ENCODE measurements at places on chromosomes 1 and 21.

DNA sequence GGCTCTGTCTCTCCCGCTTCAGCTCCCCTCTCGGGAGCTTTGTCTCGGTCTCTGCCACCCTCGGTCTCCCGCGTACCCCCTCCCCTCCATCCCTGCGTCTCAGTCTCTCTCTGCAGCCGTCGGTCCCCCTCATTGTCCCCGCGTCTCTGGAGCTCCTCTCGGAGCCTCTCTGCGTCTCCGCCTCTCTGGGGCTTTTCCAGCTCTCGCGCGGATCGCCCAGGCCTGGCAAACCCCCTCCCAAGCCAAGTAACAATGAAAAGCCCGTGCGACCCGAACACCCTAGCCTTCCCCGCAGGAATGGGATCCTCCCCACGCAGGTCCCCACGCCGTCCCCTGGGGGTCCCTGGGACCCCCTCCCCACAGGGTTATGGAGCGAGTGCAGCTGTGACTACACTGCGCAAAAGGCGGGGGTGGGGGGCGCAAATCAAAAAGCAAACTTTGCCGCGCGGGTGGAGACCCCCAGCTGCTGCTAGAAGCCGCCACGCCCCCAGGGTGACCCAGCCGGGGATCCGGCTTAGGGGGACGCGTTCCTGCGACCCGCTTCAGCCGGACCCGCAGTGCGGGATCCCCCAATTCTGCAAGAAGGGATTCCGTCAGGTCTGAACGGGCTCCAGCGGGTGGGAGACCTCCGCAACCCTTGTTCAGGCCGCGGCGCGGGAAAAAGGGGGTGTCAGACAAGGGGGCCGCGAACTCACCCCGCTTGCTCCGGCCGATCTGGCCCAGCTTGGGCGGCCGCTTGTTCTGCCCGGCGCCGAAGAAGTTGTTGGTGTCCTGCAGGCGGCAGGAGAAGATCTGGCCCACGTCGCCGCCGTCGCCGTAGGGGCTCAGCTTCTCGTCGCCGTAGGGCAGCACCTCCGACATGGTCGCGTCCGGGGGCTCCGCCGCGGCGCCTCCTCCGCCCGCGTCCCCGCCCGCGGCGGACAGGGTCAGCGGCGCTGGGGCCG, 1.2 kb downstream of the CAMK2N1 start:
- no peak for DNase-seq

- no peak for DNase-seq
These were observed 44.2 kb upstream of the ETS2 start for GRCh38 chr21:38761531-38761930.

DNA sequence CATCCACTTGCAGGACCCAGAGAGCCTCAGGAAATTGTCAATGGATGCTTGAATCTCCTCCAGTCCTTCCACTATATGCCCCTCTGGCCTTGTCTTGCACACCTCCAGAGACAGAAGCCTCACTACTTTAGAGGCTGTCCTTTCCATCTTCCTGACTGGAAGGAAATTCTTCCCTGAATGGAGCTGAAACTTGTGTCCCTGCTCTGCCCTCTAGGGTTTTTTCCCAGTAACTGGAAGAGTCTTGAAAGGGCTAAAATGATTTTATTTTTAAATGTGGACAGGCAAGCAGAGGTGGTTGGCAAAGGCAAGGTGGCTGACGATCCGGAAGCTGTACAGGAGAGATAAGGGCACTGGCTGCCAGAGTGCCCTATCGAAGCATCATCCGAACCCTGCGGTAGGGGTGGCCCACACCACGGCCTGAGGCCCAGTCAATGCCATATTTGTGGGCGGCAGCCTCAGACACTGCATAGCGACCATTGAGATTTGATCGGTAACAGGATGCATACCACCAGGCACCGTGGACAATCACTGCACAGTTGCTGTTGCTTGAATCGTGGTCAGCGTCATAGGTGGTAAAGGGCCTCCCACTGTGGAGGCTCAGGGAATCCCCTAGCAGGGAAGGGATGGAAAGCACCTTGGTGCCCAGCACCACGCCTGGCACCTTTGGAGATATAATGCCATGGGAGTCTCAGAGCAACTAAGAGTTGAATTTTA, 2.3 kb upstream of the MAP3K6 start:
- no peak for DNase-seq

GRCh38 chr1:84861516-84861915, 31.5 kb downstream of the LPAR3 start:
- DNase-seq, result no peak

- no peak for DNase-seq
These were observed 1044.4 kb downstream of the ADGRL2 start for GRCh38 chr1:82844911-82845827.

DNA sequence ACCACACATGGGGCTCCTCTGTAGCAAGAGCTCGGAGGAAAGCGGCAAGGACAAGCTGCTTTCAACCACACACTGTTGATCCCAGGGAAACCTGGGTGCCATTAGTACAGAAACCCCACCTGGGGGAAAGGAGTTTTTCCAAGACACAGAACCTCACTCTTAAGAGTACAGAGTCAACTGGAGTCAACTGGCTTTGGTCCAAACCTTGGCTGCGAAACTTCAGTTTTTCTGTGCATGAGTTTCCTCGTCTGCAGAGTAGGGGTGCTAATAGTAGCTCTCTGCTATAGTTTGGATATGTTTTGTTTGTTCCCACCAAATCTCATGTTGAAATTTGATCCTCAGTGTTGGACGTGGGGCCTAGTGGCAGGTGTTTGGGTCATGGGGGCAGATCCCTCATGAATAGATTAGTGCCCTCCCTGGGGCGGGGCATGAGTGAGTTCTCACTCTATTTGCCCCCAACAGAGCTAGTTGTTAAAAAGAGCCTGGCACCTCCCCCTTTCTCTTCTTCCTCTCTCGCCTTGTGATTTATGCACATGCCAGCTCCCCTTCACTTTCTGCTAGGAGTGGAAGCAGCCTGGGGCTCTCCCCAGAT, 161.1 kb downstream of the PIGK start:
- DNase-seq, result no peak

- DNase-seq, result no peak
These were observed 45.7 kb downstream of the RAP1GAP start for GRCh38 chr1:21623410-21623961.

DNA sequence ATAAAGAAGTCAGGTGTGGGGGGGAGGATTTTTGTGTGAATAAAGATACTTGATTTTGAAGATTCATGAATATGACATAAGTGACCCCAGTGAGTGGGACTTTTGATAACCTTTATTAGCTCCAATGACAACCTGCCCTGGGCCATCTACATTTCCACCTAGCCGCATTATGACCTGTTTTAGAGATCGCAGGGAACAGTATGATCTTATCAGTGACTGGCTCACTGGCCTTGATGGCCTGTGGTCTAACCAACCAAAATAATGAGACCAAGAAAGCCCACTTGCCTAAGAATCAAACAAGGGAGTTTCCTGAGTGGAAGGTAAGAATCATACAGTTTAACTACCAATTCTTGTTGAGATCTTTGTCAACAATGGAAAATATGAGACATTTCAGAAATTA, 1.8 kb downstream of the ELAPOR1 start:
- no peak for DNase-seq

DNA sequence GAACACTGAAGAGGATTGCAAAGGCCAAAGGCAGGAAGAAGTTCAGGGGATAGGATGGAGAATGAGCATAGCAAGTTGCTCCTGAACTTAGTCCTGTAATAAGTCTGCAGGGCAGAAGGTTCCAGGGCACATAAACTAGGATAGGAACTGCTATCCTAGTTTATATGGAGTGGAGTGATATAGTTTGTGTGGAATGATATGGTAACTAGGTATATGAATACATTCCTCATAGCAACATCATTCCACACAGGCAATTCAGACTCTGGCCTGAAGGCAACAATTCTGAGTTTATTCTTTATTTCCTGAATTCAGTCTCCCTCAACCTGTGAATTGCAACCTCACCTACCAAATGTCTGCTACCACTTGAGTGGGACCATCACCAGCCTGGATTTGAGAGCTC, 154.9 kb upstream of the GREM2 start:
- no peak for DNase-seq

DNA sequence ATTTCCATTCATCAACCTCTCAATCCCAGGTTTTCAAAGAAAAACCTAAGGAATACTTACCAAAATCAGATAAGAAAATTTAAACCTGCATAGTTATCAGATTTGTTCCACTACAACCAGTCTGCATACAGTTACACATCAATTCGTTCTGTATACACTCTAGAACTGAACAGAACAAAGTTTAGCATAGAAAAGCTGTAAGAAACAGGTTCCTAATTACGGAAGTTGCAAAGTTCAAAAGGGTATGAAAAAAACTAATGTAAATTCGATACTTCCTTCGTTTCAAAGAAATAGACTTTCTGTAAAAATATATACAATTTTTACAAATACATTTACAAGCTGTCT, 3.1 kb downstream of the MCL1 start:
- DNase-seq, result no peak

GRCh38 chr1:65510961-65511360, 90.5 kb downstream of the LEPR start:
- DNase-seq, result no peak

Measured in stimulated activated CD4-positive, alpha-beta T cell treated with anti-CD3 and anti-CD28 coated beads, Interleukin-2, amount 100 ng/mL, for 48 hours (primary cell).